ENCODE measurements at places on chromosomes 2 and 18. TPM values are rescaled to one million over a fixed set of nuclear protein-coding genes. Genes with fewer than 3 reads are reported as not detected.

DNA sequence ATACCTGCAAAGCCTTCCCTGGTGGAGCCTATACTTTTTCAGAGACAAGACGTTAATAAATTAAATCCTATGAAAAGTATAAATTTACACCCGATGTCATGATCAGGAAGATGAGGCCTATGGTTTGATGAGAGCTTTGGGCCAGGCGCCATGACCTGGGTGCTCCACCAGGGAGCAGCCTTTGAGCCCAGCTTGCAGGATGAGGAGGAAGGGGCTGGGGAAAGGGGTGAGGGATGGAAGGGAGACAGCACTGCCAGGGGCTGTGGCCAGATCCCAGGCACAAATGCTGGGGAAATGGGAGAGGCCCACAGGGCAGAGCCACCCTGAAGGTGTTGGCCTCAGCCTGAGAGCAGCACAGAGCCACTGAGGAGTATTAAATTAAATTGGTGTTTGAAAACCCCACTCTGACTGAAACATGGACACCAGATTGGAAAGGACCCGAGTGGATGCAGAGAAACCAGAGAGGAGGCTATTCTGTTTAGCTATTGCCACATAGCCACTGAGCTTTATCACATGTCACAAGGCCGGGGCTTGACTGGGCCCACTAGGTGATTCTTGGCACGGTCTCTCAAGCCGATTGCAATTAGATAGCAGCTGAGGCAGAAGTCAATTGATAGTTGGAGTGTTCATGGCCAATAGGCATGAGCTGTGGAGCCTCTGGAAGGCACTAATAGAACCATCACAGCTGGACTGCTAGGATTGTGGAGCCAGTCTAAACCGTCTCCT is 9.6 kb upstream of the FAHD2A start:
- DNase-seq = no peak

The PRKCE gene
- 2.5 TPM for total RNA-seq

DNA sequence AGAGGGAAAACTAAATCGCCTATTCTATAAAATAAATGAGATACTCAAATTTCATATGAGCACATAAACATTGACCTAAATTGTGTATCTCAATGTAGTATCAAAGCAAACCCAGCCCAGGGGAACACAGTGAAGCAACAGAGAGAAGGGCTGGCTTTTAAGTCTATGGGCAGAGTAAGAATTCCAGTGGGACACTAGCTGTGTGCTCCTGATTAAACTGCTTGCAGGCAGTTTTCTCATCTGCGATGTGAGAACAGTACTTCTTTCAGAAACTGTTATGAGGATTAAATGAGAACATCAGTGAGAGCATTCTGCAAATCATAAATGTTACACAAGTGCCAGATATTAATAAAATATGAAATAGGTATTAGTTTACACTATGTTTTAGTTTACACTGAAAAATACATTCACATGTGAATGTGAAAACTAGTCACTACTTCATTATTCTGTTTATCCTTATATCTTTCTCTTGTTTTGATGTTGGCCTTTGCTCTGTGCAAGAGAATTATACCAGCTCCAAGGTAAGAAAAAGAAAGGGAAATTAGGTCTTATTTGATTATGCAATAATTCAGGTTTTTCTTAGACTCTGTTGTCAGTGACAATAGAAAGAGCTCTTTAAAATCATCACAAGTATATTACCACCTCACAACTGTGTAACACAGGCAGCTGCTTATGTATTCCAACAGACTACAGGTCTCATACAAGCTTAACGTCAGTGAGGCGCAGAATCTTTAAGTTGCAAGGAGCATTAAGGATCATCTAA is 47.5 kb downstream of the GAREM1 start:
- no peak for DNase-seq

DNA sequence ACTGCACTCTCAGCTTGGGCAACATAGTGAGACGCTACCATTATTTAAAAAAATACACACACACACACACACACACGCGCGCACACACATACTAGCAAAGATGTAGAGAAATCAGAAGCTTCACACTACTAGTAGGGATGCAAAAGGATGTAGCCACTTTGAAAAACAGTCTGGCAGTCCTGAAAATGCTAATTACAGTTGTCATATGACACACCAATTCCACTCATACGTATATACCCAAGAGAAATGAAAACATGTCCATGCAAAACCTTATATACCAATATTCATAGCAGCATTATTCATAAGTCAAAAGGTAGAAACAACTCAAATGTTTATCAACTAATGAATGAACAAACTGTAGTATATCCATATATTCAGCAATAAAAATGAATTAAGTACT is 90.3 kb downstream of the SLC25A12 start:
- DNase-seq = no peak

The CELF4 gene
- total RNA-seq = 0.28 TPM

DNA sequence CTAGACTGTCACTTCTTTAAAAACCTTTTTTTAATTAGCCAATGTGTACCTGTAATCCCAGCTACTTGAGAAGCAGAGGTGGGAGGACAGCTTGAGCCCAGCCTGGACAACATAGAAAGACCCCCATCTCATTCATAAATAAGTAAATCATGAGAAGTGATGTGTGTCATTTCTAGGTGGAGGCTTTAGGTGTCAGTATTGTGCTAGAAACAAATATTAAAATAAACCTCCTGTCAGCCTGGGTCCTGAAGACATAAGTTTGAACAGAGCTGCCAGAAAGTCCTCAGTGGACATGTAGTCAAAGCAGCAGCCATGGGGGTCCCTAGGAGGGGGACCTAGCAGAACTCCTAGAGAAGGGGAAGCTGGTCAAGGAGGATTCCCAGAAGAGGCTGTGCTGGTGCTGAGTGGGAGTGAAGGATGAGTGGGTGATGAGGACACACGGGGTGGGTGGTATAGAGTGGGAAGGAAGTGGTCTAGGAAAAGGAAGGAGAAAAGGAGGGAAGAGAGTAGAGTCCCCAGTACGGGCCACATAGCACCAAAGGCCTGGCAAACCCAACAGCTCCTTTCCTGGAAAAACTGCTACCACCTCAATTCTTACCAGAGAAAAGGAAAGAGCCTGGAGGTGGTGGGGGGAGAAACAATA is 316.6 kb upstream of the NCKAP5 start:
- no peak for DNase-seq

The POTEC gene
- not detected for total RNA-seq

GRCh38 chr2:119463136-119463535 is 31.5 kb downstream of the TMEM37 start:
- no peak for DNase-seq

GRCh38 chr18:51654488-51655326 is 457.2 kb upstream of the MEX3C start:
- no peak for DNase-seq

- no peak for DNase-seq
Observed at GRCh38 chr18:58102875-58103274, 58.8 kb downstream of the NEDD4L start.

The NETO1 gene
- not detected for total RNA-seq

DNA sequence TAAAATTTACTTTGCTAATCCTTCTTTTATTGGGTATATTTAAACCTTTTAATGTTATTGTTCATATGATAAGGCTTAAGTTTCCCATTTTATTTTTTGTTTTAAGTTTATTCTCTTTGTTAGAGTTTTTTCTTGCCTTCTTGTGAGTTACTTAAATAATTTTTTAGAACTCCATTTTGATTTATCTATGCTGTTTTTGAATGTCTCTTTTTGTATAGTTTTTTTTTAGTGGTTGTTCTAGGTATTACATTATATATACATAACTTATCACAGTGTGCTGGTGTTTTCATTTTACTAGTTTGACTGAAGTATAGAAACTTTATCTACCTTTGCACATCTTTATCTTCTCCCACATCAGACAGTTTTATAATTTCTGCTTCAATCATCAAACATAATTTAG is 49.4 kb upstream of the TGFA start:
- DNase-seq = no peak

DNA sequence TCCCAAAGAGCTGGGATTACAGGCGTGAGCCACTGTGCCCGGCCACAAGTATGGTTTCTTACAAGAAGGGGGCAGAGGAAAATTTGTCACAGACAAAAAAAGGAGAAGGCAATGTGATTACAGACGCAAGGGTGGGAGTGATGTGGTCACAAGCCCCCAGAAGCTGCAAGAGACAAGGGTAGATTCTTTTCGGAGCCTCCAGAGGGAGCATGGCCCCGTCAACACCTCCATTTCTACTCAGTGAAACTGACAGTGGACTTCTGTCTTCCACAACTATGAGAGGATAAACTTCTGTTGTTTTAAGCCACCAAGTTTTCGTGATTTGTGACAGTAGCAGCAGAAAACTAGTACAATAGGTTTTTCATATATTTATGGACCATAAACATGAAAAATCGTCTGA is 2.1 kb upstream of the TCF7L1 start:
- no peak for DNase-seq
